ENCODE measurements at places on chromosomes 3 and 15. TPM values are rescaled to one million over a fixed set of nuclear protein-coding genes. Genes with fewer than 3 reads are reported as not detected.

NDN gene
- total RNA-seq = 29.4 TPM

LARP6 gene
- 21.0 TPM for total RNA-seq

DAZL gene
- total RNA-seq = 3.4 TPM

DNA sequence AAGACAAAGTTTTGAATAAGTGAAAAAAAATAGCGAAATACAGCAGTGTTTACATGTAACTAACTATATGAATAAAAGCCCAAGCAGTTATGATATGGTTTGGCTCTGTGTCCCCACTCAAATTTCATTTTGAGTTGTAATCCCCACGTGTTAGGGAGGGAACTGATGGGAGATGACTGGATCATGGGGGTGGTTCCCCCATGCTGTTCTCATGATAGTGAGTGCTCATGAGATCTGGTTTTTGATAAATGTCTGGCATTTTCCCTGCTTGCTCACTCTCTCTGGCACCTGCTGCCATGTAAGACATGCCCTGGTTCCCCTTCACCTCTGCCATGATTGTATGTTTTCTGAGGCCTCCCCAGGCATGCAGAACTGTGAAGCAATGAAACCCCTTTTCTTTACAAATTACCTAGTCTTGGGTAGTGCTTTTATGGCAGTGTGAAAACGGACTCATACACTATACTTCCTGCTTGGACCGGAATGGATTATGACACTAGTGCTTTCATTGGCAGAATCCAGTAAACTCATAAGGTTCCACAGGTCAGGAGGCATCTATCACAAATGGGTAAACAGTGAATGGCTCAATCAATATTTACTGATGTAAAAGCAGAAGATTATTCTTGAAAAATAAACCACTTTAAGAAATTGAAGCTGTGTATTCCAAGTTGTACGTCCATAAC, 192.1 kb downstream of the CBLB start:
- DNase-seq = no peak

- DNase-seq = no peak
Observed at GRCh38 chr15:64373360-64373759, 7.9 kb downstream of the PCLAF start.

IL16 gene
- 0.09 TPM for total RNA-seq

DNA sequence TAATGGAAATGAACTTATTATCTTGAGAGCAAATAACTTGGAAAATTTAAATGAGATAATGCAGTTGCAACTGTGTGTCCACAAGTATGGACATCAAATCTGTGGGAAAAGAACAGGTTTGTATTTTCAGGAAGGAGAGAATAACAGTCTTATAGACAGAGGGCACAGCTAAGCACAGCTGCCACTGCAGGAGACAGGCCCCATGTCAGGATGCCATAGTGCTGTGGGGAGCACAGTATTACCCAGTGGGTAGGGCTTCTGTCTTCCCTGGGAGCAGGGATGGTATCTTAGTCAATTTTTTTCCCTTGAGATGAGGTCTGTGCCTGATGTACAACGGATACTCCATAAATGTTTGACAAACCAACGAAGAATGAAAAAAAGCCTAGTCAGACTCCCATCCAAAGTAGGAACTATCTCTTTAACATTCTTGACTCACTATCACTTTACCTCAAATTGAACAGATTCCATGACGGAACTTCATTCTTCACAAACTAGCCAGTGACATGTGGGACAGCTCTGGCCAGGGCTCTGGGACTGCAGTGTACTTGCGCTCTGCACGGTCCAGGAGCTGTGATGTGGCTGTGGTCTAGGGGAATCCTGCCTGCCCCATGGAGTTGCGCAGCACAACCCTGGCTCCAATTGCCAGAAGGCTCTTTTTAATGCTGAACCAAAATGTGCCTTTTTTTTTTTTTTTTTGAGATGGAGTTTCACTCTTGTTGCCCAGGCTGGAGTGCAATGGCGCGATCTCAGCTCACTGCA, 48.3 kb downstream of the PARP14 start:
- no peak for DNase-seq

ADAMTS7 gene
- total RNA-seq = 43.1 TPM

DNA sequence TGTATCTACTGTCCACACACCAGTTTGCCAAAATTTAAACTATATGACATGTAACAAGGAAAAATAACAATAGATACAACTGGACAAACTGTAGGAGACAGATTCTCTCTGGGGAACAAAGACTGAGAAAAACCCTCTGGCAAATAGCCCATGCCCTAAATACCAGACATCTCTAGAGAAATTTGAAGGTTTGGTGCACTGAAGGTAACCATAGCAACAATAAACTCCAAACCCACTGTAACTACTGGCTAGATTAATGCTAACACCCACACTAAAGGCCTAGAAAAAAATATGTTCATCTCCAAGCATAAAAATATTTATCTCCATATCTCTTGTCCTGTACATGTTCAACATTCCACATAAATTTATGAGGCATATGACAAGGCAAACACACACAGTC, 267.1 kb downstream of the STXBP5L start:
- DNase-seq = no peak

DNA sequence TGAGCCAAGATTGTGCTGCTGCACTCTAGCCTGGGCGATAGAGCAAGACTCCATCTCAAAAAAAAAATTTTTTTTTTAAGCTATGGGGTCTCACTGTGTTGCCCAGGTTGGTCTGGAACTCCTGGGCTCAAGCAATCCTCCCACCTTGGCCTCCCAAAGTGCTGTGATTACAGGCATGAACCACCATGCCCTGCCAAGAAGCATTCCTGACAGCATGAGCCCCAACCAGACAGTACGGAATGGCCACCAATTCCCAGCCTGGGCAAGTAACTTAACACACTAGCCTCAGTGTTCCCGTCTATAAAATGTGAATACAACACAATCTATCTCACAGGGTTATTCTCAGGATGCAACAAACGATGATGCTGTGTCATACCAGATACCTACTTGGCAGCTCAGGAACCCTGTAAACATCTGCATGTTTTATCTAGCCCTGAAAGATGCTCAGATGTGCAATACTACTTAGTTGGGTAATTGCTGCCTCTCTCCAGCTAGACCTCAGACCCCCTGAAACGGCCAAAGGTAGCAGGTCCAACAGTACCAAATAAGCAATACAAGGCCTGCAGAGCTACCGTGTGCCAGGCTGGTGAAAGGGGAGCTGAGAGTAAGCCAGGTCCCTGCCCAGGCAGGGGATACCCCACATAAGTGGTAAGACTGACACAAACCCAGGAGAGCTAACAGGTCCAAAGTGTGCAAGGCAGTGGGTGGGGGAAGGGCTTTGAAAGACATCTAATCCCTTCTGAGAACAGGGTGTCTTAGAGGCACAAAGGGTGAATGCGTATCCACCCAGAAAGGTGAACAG, 1.9 kb downstream of the TKT start:
- no peak for DNase-seq

- no peak for DNase-seq
Observed at GRCh38 chr15:64456634-64457108, 3.7 kb upstream of the ZNF609 start.

DNA sequence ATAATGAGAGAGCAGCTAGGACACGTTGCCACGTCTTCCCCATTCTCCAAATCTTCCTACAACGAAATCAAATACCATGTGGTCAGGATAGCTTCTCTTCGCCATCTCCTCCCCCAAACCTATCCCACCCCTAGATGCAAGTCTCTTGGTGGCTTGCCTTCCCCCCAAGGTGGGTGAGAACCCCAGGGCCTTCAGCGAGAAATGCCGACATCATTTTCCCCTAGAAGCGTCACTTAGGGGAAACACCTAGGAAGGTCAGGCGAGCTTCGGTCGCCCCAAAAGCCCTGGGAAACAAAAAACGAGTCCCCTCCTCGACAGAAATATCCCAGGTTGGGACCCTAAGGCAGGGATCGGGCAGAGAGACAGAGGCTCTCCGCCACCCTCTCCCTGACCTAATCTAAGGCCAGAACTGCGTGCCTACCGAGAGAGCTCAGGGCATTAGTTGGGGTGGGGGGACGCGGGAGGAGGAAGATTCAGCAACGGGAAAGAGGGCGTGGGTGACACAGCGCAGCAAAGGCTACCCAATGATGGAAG, 502 bp downstream of the DPH3 start:
- DNase-seq = no peak

- DNase-seq = no peak
Observed at GRCh38 chr15:51801391-51801835, 28.0 kb upstream of the TMOD3 start.

GRCh38 chr15:55015093-55015445, 181.7 kb downstream of the RSL24D1 start:
- no peak for DNase-seq

- DNase-seq = no peak
Observed at GRCh38 chr3:141828890-141829289, 47.6 kb upstream of the ATP1B3 start.

SNTN gene
- total RNA-seq = not detected

- DNase-seq = no peak
Observed at GRCh38 chr3:169624533-169624972, 39.0 kb downstream of the MECOM start.

DNA sequence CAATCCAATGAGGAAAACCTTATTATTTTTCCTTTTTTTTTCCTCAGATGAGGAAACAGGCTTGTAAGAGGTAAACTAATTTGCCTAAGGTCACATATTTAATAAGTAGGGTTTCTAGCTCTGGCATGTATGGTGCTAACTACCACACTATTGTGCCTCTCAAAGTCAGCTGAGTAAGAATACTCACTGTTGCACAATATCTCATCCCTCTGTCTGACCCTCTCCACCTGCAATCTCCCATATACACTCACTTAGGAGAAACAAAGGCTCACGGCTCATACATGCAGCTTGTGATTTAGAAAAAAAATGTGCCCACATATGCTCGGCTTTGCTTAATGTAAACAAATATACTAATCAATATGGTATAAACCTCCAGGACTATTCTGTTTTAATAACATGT, 10.4 kb upstream of the ARIH1 start:
- no peak for DNase-seq

DNA sequence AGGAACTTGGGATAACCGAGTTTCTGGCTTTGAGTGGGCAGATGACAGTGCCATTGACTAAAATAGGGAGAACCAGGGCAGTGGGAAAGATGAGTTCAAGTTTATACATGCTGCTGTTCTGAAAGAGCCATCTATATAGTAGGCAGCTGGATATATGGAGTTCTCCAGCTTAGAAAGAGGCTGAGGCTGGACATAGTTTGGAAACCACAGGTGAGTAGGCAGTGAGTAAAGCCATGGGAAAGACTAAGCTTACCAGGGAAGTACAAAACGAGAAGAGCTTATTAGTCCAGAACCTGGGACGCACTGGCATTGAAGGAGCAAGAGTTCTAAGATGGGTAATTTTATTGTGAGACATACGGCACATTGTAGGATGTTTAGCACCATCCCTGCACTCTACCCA, 54.2 kb downstream of the MSL2 start:
- DNase-seq = no peak

MYH15 gene
- not detected for total RNA-seq

ZBTB47 gene
- 4.0 TPM for total RNA-seq

DNA sequence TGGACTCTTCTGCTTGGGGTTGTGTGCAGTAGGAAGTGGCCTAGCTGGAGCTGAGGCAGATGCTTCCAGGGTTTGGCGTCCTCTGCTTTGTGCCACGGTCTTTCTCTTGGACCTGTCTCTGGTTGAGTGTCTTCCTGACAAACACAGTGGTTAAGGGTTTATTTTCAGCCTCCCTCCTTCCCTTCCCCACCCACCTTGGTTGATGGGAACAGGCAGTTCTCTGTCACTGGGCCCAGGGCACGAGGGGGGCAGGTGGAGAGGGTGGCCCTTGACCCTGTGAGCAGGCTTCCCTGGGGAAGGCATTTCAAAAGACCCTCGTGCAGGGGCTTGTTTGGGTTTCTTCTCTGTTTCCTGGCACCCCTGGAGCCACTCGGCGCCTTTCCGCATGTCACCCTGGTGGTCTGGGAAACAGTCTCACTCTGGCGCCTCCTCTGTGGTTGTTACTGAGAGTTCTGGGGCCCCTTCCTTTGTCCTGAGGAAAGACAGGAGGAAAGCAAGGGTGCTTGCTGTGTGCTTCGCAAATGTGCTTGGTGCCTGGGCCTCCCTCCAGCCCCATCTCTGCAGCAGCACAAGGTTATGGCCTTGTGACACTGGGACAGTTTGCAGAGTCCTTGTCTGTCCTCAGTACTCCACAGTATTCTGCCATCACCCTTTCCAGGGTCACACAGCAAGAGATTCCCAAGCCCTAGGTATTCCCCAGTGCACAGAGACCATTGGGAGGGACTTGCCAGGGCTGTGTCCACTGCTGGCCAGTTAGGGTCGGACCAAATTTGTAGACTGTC, 10.3 kb upstream of the STAB1 start:
- DNase-seq = no peak

GRCh38 chr3:154898916-154899315, 181.2 kb upstream of the MME start:
- DNase-seq = no peak

GRCh38 chr3:3340526-3340925, 161.0 kb upstream of the CRBN start:
- no peak for DNase-seq

GRCh38 chr3:77271306-77271705, 231.4 kb downstream of the ROBO2 start:
- DNase-seq = no peak

GRCh38 chr3:190340071-190340470, 17.8 kb upstream of the CLDN1 start:
- DNase-seq = no peak

ITIH1 gene
- not detected for total RNA-seq

GRCh38 chr3:60269377-60269776, 981.9 kb downstream of the FHIT start:
- no peak for DNase-seq

DNA sequence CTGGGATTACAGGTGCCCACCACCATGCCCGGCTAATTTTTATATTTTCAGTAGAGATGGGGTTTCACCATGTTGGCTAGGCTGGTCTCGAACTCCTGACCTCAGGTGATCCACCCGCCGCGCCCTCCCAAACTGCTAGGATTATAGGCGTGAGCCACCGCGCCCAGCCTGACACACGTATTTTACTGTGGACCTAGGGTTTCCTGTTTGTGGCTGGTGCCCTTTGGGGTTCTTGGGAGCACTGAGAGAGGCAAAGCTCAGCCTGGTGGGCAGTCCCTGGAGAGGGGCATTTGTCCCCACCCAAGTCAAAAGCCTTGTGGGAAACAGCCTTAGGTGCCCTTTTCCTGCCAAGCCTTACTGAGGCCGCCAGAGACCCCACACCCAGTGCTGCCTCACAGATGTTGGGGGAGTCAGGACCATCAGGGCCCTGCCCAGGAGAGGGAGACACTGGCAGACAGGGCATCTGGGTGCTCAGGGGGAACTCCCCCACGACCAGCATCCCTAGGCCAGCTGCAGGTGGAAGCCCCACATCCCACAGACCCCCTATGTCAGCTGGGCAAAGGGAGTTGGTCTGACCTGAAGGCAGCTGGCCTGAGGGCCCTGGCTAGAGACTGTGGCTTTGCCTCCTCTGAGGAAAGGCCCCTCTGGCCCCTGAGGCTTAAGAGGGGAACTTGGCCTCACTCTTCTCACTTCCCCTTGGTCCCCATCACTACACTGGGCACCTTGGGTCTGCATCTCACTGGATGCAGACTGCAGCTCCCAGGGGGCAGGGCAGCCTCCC, 35.1 kb downstream of the DNAH1 start:
- no peak for DNase-seq

ZDHHC19 gene
- total RNA-seq = 4.1 TPM

GRCh38 chr3:21847005-21847404, 96.0 kb upstream of the ZNF385D start:
- no peak for DNase-seq

GRCh38 chr3:4461468-4462090, 5.5 kb downstream of the SUMF1 start:
- no peak for DNase-seq
